HAP-1 (cell line): ENCODE measurements at places on chromosomes 2 and 18.

DNA sequence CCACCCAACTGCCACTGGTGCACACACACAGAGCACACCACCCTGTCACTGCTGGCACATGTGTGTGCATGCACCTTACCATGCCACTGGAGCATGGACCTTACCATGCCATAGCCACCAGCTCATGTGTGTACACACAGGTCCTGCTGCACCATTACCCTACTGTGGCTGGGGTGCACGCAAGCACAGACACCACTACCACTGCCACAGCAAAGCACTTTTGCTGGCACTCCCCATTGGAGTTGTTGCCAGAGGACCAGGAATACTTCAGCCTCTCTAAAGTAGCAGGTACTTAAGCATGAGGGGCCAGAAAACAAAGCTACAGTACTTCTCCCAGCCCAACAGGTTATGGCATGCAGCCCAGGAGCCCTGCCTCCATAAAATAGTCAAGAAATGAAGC is 404.8 kb downstream of the MBD2 start:
- no peak for DNase-seq

DNA sequence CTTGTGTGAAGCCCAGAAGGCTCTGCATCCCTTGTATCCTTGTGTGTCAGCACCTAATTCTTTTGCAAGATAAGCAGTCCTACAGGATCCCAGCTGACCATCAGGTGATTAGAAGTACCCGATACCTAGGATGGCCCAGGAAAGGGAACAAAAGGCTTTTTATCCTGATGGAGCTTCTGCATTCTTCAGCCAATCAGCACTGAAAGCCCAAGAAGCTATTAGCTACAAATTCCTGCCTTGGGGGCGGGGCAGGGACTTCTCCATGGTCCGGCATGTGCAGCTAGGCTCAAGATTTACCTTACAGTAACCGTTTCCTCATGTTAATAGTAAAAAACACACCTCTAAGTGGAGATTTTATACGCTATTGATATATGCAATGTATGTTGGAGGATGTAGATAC is 264.6 kb upstream of the THUMPD2 start:
- DNase-seq: no peak

DNA sequence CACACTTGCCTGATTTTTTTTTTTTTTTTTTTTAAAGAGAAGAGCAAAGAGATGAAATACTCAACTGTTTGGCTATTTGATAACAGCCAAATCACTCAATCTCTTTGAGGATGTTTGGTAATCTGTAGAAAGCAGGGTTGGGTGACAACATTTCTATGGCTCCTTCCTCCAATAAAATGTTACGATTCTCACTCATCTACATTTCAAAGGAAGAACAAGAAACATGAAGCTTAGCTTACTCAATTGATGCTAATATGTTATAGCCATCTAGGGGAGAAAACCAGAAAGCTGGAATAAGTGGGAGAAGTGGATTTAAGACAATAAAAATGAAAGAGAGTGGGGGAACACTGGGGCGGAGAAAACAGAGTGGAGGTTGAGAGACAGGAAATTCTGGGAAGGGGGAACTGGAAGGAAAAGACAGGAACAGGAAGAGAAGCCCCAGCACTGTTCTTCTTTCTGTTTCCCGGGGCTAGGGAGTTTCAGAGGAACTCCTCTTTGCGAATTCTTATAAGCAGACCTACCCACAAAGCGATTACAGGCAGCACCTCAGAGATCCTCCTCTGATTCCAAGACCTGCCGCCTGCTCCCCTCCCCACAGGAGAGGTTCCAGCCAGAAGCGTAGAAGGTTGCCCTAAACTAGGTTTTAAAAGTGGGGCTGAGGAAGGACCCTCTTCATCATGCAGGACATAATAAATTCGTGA is 13.3 kb downstream of the ST3GAL5 start:
- DNase-seq: no peak

GRCh38 chr2:108607706-108608301 is 73.5 kb downstream of the LIMS1 start:
- peak; percentile 36 for DNase-seq

- no peak for DNase-seq
Observed at GRCh38 chr2:9313443-9313842, 106.8 kb downstream of the ASAP2 start.

DNA sequence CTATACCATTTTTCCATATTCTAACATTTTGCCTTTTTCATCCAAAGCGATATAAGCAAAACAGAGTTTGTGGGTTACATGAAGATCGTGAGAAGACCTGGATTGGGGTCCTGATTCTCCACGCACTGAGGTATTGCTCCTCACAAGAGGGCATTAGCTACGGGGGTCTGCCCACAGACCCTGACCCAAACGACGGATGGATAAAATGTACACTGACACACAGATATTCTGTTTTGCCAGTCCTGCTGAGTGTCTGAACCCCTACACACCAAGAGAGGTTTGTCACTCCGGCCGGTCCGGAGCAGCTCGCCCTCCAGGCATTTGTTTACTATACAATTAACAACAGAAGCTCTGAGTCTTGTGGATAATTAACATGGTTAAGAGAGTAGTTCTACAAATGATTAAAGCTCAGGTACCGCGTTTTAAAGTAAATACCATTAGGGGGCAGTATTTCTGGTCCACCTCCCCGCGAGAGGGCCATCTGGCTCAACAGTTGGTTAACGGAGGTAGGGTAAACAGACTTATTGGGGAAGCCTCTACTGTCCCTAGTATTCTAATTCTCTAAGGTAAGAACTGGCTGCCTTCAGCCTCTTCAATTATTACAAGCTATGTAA is 28.4 kb downstream of the SCYGR8 start:
- no peak for DNase-seq

DNA sequence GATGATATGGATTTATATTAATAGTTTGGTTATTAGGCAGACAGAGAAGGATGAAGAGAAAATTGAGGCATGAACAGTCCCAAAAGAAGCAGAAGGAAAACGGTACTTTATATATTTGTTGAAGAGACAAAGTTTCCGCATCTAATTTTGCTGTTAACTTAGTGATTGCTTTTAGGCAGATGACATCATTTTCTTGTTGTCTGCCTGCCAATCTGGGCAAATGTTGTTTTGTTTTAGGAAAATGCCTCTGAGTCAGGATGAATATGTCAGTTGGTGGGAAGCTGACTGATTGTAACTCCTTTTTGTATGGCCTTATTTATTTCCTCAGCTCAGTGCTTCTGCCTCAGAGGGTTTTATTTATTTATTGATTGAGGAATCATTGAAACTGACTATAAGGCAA is 52.5 kb upstream of the CAVIN2 start:
- DNase-seq: no peak

GRCh38 chr18:4605212-4605611 is 150.1 kb upstream of the DLGAP1 start:
- DNase-seq: peak; percentile 21

- DNase-seq: no peak
Observed at GRCh38 chr18:23227726-23228070, 92.4 kb downstream of the CABLES1 start.

DNA sequence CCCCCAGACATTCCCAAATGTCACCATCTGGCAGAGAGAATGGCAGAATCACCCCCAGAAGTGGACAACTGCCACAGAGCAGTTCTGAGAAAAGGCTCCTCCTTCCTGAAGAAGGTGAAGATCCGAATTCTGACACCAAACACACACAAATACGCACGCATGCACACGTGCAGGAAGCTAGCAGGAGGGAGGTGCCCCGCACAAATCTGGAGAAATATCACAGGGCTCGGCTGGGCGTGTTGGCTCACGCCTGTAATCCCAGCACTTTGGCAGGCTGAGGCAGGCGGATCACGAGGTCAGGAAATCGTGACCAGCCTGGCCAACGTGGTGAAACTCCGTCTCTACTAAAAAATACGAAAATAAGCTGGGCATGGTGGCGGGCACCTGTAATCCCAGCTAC is 38.5 kb upstream of the ATG16L1 start:
- no peak for DNase-seq
